Stimulated activated CD8-positive, alpha-beta memory T cell treated with anti-CD3 and anti-CD28 coated beads, Interleukin-2, amount 100 ng/mL, for 48 hours (primary cell): ENCODE measurements at places on chromosomes 7 and 10.

- no peak for DNase-seq
These were observed 100.1 kb downstream of the RAB11FIP2 start for GRCh38 chr10:117946525-117947070.

GRCh38 chr10:88879534-88880281 is at the start of gene STAMBPL1:
TSS of gene STAMBPL1 (plus strand) at chr10:88880245. CDS start at chr10:88901709, 21,464 bp downstream.
- peak; percentile 67 for DNase-seq

GRCh38 chr7:1049801-1050200 is 5.5 kb downstream of the GPR146 start:
- no peak for DNase-seq

- DNase-seq: no peak
These were observed 1.2 kb downstream of the CYP2E1 start for GRCh38 chr10:133528296-133528844.

- DNase-seq: no peak
These were observed 70.2 kb downstream of the AHCYL2 start for GRCh38 chr7:129295015-129295423.

- no peak for DNase-seq
These were observed 488.5 kb downstream of the MDFIC start for GRCh38 chr7:115410434-115410820.

- no peak for DNase-seq
These were observed 15.8 kb upstream of the UBE3C start for GRCh38 chr7:157122800-157123495.

GRCh38 chr7:141709749-141710148 is 1.6 kb downstream of the WEE2 start:
- no peak for DNase-seq

- DNase-seq: no peak
These were observed 34.7 kb downstream of the SPDYE6 start for GRCh38 chr7:102321351-102322201.

- DNase-seq: no peak
These were observed 31.9 kb downstream of the RSBN1L start for GRCh38 chr7:77727936-77728701.

DNA sequence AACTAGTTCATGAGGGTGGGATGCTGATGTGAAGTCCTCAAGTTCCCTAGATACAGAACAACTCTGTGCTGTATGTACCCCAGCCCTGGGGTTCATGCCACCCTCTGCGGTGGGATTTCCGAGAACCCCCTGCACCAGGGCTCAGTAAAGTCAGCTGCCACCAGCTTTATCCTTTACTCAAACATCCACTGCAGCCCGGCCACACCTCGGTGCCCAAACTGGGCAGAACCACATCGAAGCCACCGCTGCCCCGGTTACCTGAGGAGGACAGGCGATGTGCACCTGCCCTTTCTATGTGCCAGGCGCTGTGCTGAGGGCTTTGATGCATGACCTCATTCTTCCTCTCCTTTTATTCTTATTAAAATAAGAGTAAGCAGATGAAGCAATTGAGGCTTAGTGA is 9.9 kb upstream of the CALML5 start:
- DNase-seq: no peak

DNA sequence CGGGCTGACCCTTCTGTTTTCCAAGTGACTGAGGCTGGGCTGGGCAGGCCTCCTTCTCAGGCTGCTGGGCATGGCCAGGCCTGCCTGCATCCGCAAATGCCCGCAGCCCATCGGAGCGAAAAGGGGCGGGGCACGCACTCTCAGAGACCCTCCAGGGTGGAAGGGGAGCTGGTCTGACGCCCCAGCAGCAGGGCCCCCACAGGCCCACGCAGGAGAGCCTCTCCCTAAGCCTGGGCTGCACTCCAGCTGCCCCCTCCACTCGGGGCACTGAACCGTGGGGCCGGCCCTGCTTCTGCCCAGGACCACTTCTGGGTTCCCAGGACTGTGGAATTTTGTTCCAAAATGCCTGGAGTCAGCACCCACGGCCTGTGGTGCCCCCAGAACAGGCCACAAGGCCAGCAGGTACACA is 9.3 kb downstream of the ADAP1 start:
- no peak for DNase-seq

GRCh38 chr10:35794703-35795102 is 152.6 kb upstream of the FZD8 start:
- no peak for DNase-seq

DNA sequence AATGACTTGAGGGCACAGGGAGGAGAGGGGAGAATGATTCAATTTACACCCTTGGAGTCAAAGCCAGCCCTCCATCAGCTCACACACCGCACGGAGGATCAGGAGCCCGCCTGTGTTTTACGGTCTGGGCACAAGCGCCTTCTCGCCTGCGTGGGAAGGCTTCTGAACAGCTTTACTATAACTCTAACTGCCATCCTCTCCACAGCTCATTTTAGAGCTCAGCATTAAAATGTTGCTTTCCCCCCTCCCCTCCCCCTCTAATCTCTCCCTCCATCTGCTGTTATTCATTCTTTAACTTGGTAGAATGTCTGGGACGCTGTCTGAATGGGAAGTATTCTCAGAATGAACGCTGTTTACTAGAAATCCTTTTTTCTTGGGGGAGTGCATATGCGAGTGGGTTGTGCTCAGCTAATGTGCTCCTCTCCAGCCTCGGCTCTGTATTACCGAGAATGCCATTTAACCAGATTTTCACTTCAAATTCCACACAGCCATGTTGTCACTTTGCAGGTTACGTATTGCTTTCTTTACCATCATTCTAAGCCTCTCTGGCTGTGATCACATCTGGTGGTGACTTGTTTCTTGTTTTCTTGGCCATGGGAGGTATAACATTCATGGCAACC is 140.1 kb downstream of the GFRA1 start:
- no peak for DNase-seq

GRCh38 chr10:23069019-23069815 is 26.2 kb upstream of the MSRB2 start:
- no peak for DNase-seq

GRCh38 chr10:50152792-50153272 is 85.1 kb downstream of the WASHC2A start:
- DNase-seq: no peak

GRCh38 chr7:70134029-70134770 is 535.9 kb downstream of the AUTS2 start:
- DNase-seq: no peak

- DNase-seq: no peak
These were observed 90.3 kb downstream of the FRMPD2 start for GRCh38 chr10:48184224-48184623.

DNA sequence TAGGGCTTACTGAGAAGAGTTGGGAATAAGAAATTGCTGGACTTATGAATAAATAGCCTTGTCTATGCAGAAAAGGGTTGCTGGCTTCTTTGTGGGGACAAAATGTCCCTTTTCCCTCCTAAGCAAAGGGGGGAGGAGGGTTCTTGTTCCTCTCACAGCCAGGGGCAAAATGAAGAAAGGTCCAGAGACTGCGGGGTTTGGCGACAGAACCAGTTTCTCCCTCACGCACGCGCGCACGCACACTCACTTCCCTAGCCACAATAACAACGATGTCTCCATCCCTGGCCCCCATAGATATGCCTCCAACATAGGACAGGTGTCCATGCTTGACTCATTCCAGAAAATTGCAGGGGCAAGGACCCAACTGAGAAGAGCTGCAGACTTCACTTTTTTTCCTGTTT is 3.3 kb downstream of the ZMIZ1 start:
- DNase-seq: no peak

GRCh38 chr7:134029743-134030142 is 97.4 kb upstream of the LRGUK start:
- no peak for DNase-seq

DNA sequence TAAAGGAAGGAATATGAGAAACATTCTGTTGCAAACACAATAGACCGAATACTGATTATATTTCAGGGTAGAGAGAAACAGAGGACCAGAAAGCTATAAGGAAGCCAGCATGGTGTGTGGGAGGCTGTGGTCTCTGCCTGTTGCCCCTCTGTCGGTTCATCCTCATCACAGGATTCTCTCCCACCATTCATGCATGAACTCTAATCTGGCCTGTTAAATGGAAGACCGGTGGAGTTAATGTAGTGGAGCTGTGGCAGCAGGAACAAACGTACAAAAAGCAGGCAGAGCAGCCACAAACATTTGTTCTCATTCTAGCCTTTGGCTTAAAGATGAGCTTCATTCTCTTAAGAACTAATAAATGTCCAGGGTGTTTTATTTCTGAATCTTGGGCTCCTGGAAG is 902.4 kb downstream of the LRMDA start:
- DNase-seq: no peak

DNA sequence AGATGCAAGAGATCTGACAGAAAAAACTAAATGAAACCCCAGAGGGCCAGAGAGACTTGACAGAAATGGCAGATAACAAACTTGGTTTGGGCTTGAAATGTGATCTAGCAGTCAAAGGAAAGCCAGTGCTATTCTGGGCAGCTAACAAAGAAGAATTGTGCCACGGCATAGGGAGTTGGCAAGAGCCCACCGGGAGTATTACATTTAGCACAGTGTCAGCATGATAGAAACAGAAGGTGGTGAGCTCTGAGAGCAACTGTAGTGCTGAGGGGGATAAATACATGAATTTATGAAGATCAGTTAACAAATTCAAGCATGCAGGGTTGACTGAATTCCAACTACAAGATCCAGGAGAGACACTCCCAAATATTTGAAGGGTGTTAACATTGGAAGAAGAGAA is 91.1 kb downstream of the AHCYL2 start:
- DNase-seq: no peak

- no peak for DNase-seq
These were observed 165.5 kb downstream of the MAGI2 start for GRCh38 chr7:79287981-79288380.

- no peak for DNase-seq
These were observed 112.5 kb downstream of the WNT2 start for GRCh38 chr7:117210397-117210796.

GRCh38 chr10:128471151-128471550 is 344.9 kb upstream of the MKI67 start:
- no peak for DNase-seq

DNA sequence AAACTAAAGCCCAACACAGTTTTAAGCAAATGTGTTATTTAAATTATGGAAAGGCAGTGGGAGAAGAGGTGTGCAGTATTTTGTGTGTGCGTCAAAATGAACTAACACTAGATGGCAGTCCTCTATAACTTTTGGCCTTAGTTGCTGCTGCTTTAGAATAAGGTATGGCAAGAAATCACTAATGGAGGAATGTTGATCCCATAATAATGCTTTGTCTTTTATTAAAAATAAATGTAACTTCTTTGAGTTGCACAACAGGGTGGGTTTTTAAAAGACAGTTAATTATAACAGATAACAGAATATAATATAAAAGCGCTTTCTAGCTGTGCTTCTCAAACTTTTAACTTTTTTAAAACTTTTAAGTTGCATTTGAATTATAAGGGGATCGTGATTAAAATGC is 56.4 kb downstream of the BBS9 start:
- DNase-seq: no peak

DNA sequence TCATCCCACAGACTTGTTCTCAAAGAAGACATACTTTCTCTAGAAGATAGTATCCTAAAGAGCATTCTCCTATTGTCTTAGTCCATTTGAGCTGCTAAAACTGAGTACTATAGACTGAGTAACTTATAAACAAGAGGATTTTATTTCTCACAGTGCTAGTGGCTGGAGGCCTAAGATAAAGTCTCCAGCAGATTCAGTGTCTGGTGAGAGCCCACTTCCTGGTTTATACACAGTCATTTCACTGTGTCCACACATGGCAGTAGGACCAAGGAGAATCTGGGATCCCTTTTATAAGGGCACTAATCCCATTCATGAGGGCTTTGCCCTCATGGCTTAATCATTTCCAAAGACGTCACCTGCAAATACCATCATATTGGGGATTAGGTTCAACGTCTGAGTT is 68.7 kb downstream of the LRRC17 start:
- DNase-seq: no peak

- no peak for DNase-seq
These were observed 215.1 kb upstream of the FRMD4A start for GRCh38 chr10:14545827-14546226.

GRCh38 chr7:55247428-55247827 is 117.7 kb upstream of the LANCL2 start:
- no peak for DNase-seq

GRCh38 chr10:114811862-114812261 is 9.7 kb upstream of the FHIP2A start:
- no peak for DNase-seq

GRCh38 chr10:97752956-97753355 is 16.0 kb downstream of the ZFYVE27 start:
- no peak for DNase-seq

DNA sequence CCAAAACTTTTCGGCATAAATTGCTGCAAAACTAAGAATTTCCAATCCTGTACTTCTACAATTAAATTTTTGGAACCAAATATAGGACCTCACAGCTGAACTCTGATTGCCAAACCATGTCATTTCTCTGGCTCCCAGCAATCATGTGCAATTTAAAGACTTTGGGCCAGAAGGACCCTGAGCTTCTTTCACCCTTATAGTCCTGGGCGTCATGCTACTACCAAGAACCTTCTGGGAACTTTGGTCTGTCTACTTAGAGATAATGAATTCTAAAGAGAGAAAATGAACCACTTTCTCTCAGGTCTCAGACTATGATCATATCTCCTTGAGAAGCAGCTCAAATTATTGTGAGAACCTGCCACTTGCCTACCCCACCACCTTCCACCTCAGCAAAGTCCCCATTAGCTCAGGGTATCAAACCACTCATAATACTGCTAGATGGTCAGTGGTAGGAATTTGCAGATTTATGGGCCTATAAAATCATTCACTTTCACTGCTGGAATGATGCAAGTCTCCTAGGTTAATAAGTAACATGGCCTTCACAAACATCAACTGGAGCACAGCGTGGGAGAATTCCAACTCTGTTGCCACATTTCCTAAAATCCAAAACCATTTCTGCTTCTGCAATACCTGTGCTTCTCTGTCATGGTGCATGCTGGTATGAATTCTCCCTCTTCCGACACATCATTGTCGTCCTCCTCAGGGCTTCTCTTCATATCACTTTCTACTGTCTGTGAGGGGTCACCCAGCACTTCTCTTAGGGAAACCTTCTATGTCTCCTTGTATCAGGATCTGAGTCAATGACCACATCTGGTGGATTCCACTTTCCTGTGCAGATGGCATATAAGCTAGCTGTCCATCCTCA is 6.6 kb upstream of the WDR91 start:
- DNase-seq: no peak

DNA sequence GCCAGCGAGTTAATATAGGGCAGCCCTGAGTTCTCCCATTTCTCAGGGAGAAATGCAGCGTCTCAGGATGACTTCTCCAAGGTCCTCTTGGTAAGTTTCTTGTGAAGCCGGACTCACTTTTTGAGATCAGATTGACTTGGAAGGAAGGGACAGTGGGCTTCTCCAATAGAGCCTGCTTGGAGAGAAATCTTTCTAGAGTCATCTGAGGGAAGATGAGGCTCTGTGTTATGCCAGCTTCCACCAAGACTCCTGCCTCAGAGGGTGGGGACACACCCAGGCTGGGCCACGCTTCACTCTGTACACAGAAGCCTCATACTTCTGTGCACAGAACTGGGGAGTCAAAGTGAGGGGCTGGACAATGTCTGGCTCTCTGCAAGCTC is 5.6 kb downstream of the C10orf105 start:
- DNase-seq: no peak
